ENCODE measurements at places on chromosomes 12 and 14.

GRCh38 chr12:132125736-132126135 is 18.4 kb downstream of the DDX51 start:
- peak; percentile 35 for DNase-seq

DNA sequence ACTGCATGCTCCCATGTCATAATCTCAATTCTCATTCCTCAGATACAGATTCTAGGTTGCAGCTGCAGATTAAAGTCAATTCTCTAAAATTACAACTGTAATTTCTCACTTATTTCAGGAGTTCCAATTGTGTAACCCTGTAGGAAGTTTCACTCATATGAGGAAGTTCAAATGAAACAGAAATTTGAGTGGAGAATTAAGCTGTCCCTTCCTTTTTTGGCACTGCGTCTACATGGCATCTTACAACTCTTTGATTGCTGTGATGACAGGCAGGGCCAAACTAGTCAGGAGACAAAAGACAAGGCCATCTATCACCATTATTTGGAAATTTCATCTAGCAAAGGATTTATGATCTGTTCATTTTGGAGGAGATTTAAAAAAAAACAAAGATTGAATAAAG is 13.3 kb upstream of the GRIP1 start:
- no peak for DNase-seq

GRCh38 chr14:53128303-53129028 is 24.7 kb downstream of the DDHD1 start:
- no peak for DNase-seq

GRCh38 chr12:53495903-53496751 is 3.1 kb downstream of the MAP3K12 start:
- no peak for DNase-seq

- no peak for DNase-seq
Measured at GRCh38 chr14:81416194-81416952, 16.2 kb upstream of the STON2 start.
